BE2C (cell line): ENCODE measurements at places on chromosomes 16 and 17.

GRCh38 chr16:79067600-79067999 is 532.9 kb downstream of the MAF start:
- no peak for DNase-seq

DNA sequence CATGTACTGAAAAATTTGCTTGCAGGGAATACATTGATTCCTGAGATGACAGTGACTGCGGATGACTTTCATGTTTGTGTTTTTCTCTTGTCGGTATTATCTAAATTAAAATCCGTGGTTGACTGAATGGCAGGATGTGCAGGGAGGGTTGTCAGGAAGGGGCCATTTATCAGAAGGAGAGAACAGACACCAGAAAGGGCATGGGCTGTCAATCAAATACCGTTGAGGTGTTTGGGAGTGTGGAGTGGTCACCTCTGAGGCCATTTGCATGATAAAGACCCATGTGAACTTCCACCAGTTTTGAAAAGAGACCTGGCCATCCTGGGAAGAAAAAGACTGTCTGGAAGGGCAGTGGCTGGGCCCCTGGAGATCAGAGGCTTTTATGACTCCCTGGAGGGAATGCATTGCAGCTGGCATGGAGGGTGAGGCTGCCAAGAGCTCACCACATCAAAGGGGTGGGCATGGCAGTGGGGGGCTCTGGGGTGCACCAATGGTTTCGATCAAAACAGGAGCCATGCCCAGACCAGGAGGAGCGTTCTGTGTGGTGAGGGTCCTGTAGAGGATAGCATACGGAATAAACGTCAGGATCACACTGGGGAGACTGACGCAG is 67.1 kb downstream of the CYLD start:
- DNase-seq, result no peak

GRCh38 chr17:33436321-33436720 is 143.2 kb upstream of the ASIC2 start:
- DNase-seq, result no peak

DNA sequence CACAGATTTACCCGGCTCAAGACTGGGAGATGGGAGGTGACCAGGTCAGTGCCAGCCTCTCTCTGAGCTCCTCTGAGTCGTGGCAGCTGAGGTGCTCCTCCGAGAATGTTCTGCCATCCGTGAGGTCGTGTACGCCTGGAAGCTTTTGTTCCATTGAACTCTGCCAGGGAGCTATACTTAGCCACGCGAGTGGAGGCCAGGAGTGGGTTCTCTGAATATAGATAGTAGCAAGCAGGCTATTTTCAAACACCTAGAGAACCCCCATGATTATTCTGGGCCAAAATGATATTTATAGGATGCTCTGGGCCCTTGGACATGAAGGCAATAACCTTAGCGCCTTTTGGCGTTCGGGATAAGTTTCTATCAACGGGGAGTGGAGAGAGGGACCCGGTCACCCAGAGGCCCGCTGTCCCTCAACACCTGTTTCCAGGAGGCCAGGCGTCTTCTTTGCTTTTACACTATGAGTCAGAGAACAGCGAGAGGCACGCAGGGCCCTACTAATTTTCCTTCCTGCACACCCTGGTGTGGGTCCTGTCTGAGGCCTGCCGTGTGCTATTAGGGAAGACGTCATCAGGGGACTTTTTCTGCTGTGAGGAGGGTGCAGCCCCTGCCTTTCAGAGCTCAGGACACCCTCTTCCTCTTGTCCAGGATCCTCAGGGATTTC is 11.0 kb upstream of the MVD start:
- no peak for DNase-seq

DNA sequence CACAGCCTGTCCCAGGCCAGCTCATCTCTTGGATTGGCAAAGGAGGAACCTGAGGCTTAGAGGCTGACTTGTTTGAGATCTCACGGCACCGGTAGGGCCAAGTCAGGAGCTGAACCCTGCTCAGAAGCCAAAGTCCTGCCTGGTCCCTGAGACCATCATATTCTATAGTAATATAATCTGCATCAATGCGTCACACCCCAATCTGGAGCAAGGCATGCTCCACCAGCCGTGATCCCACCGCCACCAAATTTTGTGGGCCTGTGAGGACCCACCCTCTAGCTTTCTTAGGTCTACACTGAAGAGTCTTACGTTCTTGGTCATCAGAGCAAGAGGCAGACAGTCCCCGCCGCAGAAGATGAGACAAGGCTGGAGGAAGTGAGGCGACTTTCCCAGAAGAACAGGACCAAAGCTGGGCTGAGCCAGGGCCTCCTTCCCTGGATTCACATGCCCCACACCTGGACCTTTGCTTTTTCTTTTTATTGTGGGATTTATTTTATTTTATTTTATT is 2.7 kb downstream of the SULT1A1 start:
- DNase-seq, result no peak

- no peak for DNase-seq
These were observed 630.8 kb upstream of the KIF2B start for GRCh38 chr17:53191878-53192277.

DNA sequence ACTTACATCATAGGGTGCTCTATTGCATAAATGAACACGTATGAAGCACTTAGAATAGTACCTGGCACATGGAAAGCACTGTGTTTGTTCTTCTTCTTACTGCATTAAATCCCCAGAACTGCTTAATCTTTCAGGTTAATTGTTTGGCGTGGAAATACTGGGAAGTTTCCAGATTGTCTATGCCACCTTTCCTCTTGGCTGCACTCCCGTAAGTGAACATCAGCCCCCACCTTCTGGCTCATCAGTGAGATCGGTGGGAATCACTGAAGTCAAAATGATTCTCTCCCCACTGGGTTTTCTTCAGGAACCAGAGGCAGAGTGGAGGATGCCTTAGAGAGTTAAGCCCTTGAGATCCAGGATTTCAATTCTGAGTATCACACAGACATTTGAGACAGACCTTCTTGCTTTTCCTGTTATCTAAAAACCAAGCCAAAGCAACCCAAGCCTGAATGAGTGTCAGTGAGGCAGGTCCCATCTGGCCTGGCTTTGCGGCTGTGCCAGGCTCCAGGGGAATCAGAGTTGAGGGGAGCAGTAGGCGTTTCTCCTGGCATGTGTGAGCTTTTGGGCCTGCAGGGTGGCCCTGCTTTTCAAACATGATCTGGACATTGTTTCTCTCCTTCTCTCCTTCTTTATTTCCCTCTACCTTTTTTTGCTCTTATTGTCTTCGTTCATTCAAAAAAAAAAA is 59.1 kb downstream of the OTOA start:
- no peak for DNase-seq

- no peak for DNase-seq
These were observed 7.0 kb downstream of the TMIGD1 start for GRCh38 chr17:30326809-30327208.
